T-cell (primary cell): ENCODE measurements at places on chromosomes 12 and 14.

DNA sequence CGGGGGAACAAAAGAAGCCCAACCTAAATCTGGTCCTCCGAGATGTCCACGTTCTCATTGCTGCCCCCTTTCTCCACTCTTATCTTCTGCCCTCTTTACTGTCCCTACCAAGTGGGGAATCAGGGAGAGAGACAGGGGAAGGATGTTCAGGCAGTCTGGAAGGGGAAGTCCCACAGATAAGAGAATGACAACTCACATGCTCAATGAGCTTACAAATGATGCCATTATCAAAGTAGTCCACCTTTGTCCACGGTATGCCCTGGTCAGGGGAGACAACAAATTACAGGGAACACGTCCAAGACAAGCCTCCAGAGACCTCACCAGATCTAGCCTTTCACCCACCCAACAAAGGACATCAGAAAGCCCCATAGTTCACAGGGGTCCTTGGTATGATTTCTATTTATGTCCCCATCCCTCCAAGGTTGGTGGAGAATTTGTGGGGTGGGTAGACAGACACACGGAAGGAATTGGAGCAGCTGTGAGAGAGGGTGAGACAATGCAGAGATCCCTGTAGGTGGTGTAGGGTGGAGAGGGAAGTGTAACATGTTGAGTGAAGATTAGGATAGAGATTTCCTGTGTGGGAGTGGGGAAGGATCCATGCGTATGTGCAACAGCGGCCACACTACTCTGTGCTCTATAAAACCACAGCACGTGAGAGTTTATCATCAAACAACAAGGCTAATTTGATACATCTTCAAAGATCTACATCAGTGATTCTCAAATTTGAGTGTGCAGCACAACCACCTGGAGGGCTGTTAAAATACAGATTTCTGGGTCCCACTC, 10.7 kb downstream of the MYO1A start:
- no peak for DNase-seq

GRCh38 chr12:115794659-115795081, 482.8 kb downstream of the MED13L start:
- DNase-seq, result no peak

DNA sequence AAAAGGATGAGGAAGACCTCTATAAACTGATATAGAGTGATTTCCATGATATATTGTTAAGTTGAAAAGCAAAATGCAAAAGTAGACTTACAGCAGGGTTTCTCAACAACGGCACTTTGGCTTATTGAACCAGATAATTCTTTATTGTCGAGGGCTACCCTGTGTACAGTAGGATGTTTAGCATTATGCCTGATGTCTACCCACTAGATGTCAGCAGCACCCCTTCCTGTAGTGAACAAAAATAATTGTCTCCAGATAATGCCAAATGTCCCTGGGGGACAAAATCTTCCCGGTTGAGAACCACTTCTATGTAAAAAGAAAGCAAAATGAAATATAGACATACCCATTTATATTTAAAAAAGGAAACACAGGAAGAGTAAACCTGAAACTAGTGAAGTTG, 32.4 kb downstream of the ABCD2 start:
- peak; percentile 8 for DNase-seq

- DNase-seq, result no peak
These were observed 393.5 kb downstream of the CCDC91 start for GRCh38 chr12:28583701-28584261.

DNA sequence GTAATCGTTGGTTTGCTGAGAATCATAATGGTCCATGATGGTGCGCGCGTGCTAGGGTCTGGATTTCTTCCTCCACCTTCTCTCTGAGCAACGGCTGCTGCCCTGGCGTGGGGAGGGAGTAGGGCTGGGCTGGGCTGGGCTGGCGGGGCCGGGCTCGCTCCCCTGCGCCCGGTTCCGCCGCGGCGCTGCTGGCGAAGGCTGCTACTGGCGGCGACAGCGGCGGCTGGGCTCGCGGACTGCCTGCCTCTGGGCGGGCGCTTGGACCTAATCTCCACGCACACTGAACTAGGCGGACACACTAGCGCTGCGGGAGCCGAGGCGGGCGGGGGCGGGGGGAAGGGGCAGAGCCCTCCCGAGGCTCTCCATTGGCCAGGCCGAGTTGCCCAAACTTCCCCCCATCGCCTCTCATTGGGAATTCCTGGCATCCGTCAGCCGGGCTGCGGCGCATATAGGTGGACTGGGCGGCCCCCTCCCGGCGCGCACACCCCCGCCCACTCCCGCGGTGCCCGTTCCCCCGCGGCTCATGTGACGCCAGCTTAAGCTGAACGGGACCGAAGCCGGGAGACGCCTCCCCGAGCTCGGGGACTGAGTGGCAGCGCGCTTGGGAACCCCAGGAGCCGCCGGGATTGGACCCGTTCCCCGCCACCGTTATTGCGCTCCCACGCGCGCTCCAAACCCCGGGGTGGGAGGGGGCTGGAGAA, at the start of gene ACTN1:
Gene ACTN1 (minus strand): TSS at position 282 of the 701 bp plus-strand sequence. CDS start 246 bp downstream, at position 36.
- peak; percentile 56 for DNase-seq

GRCh38 chr12:49917788-49918173, 14.1 kb upstream of the FAIM2 start:
- DNase-seq, result no peak
